ENCODE measurements at places on chromosomes 6 and 20.

DNA sequence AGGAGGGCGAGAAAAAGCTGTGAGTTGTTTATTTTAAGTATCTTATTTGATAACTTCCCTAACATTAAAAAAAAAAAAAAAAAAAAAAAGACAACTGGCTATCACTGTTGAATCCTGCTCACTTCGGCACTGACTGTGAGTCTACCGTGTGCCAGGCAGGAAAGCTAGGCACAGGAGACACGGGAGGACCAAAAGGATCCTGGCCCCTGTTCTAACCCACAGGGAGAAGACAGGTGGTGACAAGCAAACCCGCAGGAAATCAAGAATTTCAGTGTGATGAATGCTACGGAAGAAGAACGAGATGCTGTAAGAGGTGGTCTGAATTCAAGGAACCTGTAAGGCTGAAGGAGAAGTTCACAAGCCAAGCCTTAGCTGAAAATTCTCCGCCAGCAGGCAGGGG lies 94.7 kb upstream of the NFATC2 start:
- no peak for DNase-seq

- no peak for DNase-seq
These were observed 525 bp downstream of the NCOA7 start for GRCh38 chr6:125791151-125791819.

DNA sequence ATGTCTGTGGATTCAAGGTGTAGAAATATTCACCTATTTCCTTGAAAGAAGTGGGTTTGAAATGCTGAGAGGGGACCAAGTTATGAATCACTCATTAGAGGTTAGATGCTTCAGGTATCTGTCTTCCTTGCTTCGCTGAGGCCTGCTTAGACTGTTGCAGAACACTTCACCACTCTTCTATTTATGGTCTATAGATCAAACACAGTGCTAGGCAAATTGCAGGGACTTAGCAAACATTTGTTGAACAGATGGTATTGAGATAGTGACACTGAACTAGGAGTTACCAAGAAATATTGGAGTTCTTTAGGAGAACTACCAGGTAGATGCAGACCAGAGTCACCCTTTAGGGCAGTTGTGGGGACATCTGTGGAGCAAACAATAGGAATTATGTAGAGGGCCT lies 123.8 kb downstream of the RFPL4B start:
- no peak for DNase-seq

GRCh38 chr20:13355941-13356486 lies 134.9 kb downstream of the ISM1 start:
- DNase-seq, result no peak

- DNase-seq, result no peak
These were observed 28.8 kb downstream of the MYT1 start for GRCh38 chr20:64193058-64193457.

DNA sequence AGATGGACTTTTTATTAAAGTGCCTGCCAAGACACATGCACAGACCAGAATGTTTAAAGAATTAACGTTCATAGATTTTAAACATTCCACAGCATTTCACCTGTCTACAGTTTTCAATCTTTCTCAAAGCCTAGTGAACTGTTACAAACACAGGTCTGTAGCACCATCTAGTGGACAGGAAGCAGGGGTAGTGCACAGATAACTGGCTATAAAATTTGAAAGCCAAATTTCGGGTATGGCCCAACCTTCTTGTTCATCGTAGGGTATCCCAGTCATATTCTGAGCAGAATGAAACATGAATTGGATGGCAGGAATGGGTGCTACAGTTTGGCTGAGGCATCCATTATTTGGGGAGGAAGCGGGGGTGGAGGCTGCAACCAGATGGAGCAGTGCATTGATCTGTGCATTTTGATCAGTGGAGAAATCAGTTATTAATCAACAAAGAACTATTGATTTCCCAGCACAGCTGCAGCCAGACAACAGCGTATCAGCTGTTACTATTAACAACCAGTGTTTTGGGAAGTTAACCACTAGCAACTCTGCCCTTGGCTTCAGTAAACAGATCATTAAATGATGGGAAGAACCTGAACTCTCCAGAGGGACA lies 56.1 kb upstream of the B3GAT2 start:
- no peak for DNase-seq

GRCh38 chr6:151300267-151300991 lies 60.7 kb downstream of the AKAP12 start:
- DNase-seq, result no peak

DNA sequence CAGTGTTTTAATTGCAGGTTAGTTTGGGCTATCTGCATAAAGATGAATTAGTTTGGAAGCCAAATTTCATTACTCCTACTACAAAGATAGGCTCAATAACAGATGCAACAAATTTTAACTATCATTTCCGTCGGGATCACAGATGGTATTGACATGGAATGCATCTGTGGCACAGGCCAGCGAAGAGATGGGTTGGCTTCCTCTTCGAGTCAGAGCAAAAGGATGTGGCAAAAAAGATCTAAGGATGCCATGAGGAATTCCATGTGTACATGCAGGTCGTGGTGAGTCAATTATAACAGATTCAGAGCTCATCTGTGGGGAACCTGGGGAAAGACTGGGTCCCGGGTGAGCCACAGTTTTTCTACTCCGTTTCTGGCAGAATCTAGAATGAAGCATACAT lies 83.0 kb upstream of the CITED2 start:
- DNase-seq, result no peak

- DNase-seq, result no peak
These were observed 38.8 kb downstream of the UNC5CL start for GRCh38 chr6:41000248-41000647.

- no peak for DNase-seq
These were observed 433.2 kb upstream of the SPTLC3 start for GRCh38 chr20:12575352-12576095.

DNA sequence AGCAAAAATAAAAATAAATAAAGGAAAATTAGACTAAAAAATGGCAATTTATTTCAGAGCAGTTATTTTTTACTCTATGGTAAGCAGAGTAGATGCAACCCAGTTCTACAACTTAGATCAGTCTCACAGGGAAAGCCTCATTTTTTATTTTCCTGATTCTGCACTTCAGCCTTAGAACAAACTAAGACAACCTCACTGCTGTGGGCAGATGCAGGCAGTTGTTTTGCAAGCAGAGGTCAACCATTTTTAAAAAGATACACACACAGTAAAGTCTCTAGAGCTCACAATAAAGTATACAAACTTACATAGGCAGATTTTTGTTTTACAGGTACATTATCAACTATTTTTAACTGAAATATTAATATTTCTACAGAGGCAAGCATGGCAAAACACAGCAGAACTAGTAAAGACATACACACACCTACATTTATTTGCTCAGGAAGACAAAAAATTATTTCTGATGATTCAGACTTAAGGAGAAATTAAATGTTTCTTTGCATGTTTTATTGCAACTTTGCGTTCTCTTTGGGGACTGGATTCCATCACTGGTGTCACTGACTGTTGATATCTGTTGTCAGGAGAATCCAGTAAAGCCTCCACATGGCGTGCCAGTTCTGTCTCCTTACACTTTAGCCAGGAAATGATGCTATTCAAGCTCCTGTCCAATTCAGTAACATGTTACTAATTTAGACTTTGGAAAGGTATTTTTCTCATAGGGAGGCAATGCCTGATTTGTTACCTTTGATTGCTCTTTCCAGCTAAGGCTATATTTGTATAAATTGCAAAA lies 102.7 kb downstream of the TRDN start:
- no peak for DNase-seq

- no peak for DNase-seq
These were observed 120.4 kb downstream of the RNF144B start for GRCh38 chr6:18507561-18507960.

- DNase-seq, result no peak
These were observed 2.6 kb upstream of the NOTCH4 start for GRCh38 chr6:32226434-32226833.

- no peak for DNase-seq
These were observed 24.9 kb downstream of the SLC35D3 start for GRCh38 chr6:136947037-136947436.

DNA sequence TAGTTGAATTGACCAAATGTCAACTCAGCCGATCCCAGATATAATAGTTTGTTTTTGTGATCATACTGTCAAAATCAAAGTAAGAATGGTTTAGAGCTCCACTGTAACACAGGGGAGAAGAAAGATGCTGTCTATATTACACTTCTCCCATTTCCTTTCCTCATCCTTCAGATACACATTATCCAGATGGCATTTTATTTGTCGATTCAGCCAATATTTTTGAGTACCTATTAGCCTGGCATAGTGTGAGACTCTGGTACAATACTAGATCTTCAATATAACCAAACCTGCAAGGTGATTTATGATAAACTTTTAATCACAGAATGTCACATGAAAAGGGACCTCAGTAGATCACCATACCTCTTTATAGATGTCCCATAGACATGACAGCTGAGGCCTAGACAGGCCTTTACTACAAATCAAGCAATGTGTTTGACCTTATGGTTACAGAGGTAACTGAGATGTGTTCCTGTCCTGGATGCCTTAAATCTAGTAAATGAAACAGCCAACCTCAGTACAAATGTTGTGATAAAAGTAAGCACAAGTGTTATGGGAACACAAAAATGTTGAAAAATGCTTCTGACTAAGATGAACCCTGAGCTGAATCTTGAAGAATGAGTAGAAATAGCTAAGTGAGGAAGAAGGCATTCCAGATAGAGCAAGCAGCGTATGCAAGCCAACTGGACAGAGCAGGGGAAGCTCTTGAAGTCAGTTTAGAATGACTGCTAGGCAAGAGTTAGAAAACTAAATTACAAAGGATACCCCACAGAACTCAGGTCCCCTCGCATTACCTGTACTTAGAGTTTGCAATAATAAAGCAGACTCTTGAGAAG lies 1.9 kb downstream of the FBXO9 start:
- DNase-seq, result no peak

GRCh38 chr6:137246791-137247202 lies 27.6 kb upstream of the IFNGR1 start:
- no peak for DNase-seq

GRCh38 chr20:57323034-57323433 lies 6.6 kb upstream of the SPO11 start:
- DNase-seq, result no peak

- no peak for DNase-seq
These were observed 52.0 kb upstream of the KIF13A start for GRCh38 chr6:18039481-18039880.

GRCh38 chr6:15457121-15457650 lies 205.6 kb downstream of the DTNBP1 start:
- no peak for DNase-seq

GRCh38 chr20:34663213-34663943 lies 13.5 kb downstream of the PIGU start:
- no peak for DNase-seq

DNA sequence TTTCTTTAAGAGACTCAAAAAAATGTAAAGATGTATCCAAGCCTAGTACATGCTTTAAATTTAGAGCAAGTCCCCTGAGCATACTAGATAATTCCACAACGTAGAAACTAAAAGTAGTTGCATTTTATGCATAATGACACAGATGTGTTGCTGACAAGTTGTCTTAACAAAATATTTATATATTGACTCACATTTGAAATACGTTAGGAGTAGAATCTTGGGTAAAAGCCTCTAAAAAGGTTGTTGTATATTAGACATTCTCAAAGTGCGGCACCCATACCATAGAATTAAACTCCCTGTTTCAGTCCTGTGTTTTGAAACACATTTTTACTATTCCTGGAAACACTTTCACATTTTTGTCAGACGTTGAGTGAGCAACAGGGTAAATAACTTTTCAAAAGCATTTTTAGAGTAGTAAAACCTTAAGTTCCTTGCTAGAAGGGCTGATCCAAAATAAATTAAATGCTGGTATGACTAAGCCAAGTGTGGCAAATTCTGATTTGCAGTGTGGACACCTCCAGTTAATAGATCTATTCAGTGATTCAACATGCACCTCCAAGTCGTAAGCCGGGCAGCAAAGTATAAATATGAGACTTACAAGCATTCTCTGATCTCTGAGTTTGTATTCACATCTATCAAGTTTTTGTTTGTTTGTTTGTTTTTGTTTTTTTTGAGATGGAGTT lies 97.5 kb downstream of the GMDS start:
- no peak for DNase-seq

DNA sequence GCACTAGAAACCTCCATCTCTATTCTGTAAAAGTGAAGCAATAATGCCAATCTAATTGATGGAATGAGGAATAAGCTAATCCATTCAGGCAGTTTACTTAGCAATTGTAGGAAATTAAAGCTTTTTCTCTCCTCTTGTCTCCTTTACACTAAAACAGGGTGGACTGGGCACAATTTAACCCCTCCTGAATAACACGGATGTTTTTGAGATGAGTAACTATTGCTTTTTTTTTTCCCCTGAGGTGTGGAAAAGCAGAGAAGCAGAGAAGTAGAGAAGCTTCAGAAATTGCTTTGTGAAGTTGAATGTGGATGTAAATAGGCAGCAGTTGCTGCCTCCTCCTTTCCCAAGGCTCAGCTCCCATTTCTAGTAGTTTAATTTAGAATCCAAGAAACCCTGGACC lies 40.0 kb upstream of the GCNT2 start:
- no peak for DNase-seq

DNA sequence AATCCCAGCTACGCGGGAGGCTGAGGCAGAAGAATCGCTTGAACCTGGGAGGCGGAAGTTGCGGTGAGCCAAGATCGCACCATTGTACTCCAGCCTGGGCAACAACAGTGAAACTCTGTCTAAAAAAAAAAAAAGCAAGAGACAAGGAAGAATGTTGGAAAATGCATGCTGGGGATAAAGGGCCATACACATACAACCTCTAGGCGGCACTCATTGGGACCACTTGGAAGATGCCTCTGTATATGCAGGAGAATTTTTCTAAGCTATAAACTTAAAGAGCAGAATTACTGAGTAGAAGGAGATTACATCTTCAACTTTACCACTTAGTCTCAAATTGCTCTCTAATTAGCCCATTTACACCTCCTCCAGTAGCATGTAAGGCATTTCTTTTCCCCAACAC lies 42.8 kb downstream of the ZBTB9 start:
- DNase-seq, result no peak

DNA sequence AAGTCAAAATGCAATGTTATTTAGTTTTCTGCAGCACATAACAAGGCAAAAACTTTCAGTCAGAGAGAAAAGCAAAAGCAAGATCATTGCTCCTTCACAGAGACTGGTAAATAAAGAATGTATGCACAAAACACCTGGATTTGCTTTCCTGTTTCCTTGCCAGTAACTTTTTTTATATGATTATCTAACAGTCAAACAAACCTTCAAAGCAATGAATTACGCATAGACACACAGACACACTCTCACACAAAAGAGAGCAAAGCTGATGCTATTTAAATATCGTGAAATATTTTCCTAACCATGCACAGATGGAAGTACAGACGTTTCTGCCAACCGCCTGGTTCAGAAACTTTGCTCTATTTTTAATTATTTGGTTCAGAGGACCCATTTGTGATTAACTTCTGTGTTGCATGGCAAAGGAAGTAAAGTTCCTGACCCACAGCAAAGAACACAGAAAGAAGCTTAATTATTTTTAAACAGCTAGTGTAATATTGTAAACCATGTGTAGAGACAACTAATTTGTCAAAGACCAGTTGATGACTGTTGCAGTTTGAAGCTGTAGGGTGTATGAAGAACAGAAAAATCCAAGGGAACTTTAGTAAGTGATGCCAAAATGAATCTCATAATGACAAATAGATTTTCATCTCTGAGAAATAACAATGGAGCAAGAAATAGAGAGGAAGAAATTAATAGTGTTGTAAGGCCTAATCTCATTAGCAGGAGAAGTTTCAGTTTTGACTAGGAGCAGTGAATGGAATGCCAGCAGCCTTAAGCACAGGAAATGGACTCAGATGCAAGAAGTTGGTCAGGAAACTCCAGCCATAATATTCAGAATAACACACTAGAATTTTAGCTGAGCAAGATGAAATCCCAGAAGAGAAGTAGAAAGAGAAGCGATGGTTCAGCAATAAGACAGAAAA lies 24.1 kb downstream of the ATXN1 start:
- no peak for DNase-seq
